ENCODE measurements at places on chromosomes 3 and 15.

DNA sequence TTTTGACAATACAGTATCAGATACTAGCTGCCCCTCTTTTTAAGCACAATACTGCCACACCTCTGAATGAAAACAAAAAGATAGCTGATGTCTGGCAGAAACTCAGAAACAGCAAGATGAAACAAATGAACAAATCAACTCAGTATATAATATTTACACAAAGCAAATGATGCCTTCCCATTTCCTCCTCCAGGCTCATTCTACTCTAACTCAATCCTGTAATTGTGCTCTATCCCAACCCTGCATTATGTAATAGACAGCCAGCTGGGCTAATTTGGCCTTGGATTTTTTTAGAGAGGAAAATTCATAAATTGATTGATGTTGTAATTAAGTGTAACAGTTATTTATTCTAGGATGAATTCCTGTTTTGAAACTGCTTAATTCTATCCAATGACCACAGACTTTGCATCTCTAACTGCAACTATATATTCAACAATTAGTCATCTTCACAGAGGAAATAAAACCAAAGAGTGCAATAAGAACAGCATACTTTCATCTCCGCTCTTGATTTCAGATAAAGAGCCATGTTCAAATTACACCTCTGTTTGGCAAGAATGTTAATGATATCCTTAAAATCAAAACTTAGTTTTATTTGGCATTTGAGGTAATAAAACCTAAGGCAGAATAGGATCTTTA lies 6.1 kb downstream of the ATG3 start:
- DNase-seq, result no peak

- DNase-seq, result no peak
Measured at GRCh38 chr3:153028381-153028780, 133.6 kb upstream of the RAP2B start.

DNA sequence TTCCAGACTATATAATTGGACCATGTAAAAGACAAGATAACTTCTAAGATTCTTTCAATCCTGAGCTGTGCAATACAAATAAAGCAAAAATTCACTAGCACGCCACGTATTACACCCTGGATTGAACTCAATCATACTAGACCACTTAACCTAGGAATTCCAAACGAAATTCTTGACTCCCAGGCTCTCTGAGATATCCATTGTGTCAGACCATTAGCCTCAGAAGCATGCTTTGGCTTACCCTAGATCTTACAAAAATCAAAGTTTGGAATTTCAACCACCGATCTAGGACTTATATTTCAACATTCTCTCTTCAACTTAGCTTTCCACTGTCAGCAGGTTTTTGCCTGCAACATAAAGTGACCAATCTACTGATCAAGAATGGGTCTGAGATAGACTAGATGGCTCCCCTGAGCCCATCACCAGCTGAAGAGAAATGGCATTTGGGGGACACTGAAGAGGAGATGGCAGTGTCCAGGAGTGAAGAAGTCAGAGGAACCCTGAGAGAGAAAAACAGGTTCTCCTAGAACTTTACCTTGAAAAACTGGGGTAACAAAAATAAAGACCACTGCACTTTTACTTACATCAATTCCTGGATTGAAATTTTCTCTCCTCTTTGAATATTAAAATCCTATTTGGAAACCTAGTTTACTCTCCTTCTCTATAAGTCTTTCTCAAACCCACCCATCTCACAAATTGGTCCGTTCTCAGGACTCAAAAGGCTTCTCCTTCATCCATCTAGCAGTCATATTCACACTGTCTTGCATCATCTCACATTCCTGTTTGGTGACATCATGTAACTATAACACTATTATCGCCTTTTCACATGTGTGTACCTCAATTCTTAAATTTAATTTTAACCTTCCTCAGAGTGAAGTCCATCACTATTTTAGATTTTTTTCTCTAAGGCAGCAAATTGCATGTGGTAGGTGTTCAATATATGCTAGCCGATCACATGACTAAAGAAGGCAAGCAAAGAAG lies 18.5 kb downstream of the CPNE4 start:
- no peak for DNase-seq

DNA sequence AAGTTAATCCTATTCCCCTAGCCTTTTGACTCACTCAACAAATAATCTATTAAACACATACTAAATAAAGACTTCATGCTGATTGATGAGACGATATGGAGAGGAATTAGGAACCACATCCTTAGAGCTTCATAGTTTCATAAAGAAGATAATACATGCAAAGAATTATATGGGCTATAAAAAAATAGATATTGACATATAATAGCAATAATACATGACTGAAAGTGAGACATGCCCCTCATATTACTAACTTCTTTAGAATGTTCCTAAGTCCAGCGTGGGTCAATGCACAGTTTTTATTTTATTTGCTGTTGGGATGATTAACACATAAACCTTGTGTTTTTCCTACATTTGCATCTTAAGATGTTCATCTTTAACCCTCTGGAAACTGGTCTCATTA lies 32.2 kb downstream of the SUCNR1 start:
- no peak for DNase-seq

DNA sequence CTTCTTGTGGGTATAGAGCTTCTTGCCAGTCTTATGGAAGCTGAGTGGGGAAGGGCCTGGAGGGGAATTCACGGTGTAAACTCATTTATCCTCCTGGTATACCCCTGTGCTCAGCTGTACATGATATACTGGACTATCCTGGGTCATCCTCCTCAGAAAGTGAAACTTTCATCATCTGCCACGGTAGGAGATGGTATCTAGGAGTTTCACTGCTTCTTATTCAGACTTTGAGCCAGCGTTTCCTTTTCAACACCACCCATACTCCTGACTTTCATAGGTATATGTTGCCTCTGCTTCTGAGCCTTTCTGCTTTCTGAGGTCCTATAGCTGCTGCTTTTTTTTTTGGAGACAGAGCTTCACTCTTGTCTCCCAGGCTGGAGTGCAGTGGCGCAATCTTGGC lies 15.6 kb downstream of the SENP5 start:
- no peak for DNase-seq

DNA sequence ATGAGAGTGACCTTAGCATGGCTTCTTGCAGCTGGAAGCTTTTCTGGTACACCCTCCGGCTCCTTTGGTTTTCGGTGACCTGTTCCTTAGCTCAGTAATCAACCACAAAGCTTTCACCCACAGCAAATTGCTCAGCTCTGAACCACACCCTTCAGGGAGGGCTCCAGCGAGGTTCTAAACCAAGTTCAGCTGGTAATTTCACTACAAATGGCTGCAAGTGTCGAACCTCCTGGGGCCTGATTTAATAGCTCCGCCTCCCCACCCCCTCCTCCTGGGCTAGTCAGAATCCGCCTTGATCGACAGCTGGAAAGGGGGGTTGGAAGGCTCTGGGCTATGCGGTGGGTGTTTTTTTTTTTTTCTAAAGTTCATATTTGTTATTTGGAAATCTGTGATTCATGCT lies 150.9 kb upstream of the MCTP2 start:
- DNase-seq, result no peak

- DNase-seq, result no peak
Measured at GRCh38 chr3:129708328-129708861, 101.9 kb upstream of the PLXND1 start.

GRCh38 chr3:184379358-184380184 lies at the start of gene CHRD:
CHRD (plus strand) TSS chr3:184380054; CDS start chr3:184380319, 265 bp downstream.
- DNase-seq, result no peak

DNA sequence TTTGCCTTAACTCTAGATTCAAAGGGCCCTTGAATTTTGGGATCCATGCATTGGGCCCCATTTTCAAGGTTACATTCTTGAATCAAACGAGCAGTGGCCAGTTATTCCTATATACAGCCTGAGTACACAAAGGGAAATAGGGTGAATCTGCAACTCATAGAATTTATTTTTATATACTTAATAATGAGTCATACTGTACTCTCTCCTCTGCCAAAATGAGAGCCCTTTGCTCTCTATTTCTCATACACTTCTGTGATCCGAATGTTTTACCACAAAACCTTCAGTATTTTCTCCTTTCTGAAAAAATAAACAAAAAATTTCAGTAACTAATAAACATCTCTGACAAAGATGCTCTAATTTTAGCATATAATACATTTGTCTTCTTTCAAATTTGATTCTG lies 116.7 kb downstream of the SERPINI1 start:
- no peak for DNase-seq

DNA sequence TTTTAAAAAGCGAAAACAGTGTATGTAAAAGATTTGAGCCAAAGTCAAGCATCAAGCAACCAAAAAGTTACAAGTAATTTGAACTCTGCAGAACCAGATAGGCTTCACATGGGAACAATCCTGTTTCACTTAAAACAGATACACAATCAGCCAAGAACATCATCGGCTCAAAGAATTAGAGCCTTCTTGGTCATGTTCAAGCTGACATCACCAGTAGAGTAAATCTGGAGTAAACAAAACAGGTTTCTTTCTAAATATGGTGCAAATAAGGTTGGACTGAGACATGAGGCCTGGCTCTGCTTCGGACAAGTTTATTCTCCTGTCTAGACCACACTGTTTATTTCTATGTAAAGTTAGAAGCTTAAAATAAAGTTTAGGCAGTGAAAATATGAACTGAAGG lies 116.0 kb downstream of the GMNC start:
- no peak for DNase-seq

DNA sequence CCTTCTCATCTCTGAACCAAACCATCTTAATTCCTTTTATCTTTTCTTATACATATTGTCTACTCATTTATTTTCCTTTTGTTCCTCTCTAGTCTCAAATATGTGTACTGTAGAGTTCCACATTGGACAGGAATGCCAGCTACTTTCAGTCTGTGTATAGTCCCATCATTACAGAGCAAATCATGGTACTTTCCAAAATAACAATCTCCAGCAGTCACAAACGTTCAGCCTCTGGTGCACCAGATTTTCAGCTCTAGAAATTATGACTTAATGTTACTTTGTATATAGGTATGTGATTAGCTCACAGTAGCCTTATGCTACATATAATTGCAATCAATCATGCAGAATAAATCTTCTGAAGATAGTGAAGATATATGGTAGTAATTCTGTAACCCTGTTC lies 32.5 kb upstream of the TM4SF4 start:
- no peak for DNase-seq

- DNase-seq, result no peak
Measured at GRCh38 chr15:91928675-91929074, 75.2 kb downstream of the SLCO3A1 start.

GRCh38 chr3:115947325-115947724 lies 324.0 kb downstream of the GAP43 start:
- no peak for DNase-seq

DNA sequence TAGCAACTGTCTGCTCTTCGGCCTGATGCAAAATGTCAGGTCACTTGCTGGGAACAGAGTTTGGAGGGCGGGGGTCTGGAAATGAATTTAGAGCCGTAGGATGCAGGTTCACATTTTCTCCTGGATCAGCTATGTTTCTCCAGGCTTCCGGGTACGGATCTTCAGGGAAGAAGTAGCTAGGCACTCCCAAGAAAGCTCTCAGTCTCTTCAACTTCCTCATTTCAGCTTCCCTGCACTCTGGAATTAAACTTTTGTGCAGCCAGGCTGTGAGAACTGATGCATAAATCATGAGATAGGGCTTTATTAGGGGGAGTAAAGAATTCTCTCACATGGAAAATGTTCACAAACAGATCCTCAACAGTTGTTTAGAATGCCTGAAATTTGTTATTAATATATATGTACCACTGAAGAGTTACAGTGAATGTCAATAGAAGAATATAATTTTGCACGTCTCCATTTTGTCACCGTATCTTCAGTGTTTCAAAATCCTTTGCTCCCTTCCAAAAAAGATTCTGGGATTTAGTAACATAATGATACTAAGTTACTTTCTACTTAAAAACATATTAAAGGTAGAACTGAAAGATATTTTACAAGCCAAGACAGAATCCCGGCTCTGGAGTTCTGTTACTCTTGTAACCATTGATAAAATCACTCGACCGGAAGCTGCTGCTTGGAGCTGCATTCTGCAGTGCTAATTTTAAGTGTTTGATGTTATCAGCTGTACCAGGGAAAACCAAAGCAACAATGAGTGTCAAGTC lies 178.5 kb upstream of the P2RY1 start:
- no peak for DNase-seq

- no peak for DNase-seq
Measured at GRCh38 chr3:69865925-69866679, 126.8 kb downstream of the MITF start.

DNA sequence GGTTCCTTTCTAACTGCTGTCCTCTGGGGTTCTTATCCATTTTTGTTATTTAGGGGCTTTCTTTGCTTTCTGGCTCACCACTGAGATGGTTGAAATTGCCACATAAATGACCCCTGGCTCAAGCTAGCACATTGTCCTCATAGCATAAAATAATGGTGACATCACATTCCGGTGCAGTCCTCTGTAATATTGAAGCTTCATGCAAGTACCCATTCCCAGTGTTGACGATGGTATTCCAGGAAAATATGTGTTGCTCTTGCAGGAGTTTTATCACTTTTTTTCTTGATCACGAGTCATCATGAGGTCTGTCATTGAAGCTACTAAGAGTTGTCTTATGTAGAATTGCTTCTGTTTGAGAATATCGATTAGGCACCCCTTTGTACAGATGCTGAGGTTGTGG lies 56.1 kb downstream of the CRTC3 start:
- no peak for DNase-seq

GRCh38 chr3:129888771-129889170 lies 4.7 kb downstream of the TMCC1 start:
- DNase-seq, result no peak

DNA sequence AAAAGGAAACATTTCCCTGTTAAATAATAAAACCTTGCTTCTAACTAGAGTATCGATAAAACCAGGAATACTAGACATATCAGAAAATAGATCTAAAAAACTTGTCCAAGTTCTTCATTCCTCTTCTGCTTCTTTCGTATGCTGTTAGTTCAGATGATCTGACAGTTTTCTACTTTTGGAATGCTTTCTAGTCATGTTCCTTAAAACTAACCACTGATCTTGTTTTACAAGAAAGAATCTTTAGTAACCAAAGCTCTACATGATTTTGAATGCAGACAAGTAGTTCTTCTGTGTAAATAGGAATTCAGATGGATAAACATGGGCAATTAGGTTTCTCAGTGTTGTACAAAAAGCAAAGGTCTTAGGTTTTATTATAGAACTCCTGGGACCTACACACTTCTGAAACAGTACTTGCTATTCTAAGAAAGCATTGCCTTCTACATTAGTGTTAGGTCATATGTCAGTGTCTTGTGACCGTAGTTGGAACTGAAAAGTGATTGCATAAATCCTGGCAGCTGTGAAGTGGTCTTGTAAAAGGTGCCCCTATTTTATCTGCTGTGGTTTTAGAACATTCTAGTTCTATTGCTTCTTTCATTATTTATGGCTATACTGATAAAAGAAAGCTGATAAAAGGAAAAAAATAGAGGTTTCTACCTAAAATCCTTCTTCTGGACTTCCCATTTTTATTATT lies 40.7 kb downstream of the SNRK start:
- DNase-seq, result no peak

GRCh38 chr3:123298903-123299302 lies 97.2 kb downstream of the SEC22A start:
- no peak for DNase-seq

GRCh38 chr15:66617137-66618090 lies 51.6 kb upstream of the LCTL start:
- no peak for DNase-seq

- DNase-seq, result no peak
Measured at GRCh38 chr3:143506190-143506589, 342.1 kb downstream of the SLC9A9 start.
